ENCODE measurements at places on chromosomes 1 and 21.

- DNase-seq, result no peak
Observed at GRCh38 chr1:236343246-236343870, 50.7 kb upstream of the EDARADD start.

GRCh38 chr1:78339490-78339889, 151.3 kb upstream of the PTGFR start:
- DNase-seq, result no peak

GRCh38 chr1:203682473-203683383, 56.1 kb downstream of the ATP2B4 start:
- DNase-seq, result peak; percentile 77

DNA sequence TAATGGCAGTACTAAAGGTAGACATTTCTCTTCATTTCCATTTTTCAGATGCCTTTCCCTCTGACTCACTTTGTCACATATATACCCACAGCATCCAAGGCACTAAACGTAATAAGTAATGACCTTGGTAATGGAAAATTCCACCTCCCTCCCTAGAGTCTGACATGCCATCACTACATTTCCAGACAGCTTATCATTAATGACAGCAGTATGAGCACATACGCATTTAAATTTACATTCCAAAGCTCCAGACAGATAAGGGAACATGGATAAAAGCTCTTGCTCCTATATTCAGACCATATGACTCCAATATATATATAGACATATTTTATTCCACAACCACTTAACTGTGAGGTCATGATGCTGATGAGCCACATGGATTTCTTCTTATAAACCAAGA, 191.7 kb upstream of the GORAB start:
- no peak for DNase-seq

DNA sequence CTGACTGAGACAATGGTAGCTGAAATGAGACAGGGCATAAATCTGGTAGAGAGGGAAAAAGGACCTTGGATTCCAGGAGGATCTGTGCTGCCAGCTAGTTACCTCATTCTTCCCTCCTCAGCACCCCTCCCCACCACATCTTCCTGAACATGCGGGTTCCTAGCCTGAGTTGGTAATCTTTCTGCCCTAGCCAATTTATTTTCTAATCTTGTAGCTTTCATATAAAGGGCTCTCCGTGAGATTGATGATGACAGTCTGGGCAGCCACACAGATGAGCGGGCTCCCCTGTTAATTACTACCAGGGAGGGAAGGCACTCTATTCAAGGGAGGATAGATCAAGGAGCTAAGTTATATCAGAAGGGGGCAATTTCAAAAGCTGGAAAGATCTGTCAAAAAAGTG, 20.2 kb downstream of the ARHGEF11 start:
- DNase-seq, result no peak

- no peak for DNase-seq
Observed at GRCh38 chr1:185468626-185469025, 151.6 kb upstream of the IVNS1ABP start.

- DNase-seq, result no peak
Observed at GRCh38 chr21:36783612-36784374, 84.9 kb downstream of the SIM2 start.

GRCh38 chr21:45420061-45421041, 15.4 kb downstream of the COL18A1 start:
- peak; percentile 2 for DNase-seq

- DNase-seq, result no peak
Observed at GRCh38 chr1:183989078-183989577, 48.4 kb downstream of the COLGALT2 start.

DNA sequence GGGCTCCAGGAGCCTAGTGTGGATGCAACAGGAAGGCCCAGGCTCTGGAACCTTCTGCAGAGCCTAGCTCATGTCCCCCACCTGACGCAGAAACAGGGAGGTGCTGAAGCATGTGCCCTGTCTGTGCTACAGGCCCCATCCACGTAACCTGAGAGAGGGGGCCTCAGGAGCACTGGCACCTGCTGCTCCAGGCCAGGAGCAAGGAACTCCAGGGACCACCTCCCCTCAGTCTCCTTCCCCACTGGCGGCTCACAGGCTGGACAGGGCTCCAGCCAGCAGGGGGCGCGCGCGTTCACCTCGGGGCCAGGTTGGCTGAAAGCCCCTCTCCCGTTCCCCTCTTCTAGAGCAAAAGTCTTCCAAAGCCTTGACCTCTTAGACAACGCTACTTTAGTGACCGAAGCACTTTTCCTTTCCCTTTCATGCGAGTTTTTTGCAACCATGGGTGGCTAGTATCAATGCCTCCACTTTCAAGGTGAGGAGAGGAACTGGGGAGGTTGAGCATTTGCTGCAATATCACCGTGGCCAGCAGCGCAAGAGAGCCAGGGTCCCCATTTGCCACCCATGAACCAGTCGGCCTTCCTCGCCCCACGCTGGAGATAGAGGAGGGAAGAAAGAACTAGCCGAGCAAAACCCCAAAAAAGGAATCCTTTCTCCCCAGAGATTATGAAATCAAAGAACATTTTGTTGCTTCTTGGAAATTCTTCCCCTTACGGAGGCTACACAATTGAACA, 52.4 kb upstream of the GPR157 start:
- no peak for DNase-seq

DNA sequence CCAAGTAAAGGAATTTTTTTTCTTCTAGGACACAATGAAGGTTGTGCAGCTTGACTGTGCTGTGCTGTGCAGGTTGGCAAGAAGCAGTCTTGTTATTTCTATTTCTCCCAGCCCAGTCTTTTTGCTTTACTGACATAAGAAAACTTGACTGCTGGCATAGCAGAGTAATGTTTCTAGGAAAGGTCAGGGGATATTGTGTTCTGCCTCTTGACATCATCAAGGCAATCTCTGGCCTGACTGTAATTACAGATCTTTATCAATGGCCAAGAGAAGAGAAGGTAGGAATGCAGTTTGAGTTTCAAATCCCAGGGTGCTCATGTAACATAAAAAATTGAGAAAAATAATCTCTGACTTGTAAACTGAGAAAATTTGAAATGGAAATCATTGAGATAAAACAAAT, 226.3 kb upstream of the ADGRL4 start:
- no peak for DNase-seq

Data from SHP77 treated with DMSO at 0.1 percent for 48 hours (cell line).